Left kidney (tissue), 8 donors: ENCODE measurements at places on chromosomes 5 and 9.

- DNase-seq: no peak
These were observed 37.4 kb downstream of the CSNK1G3 start for GRCh38 chr5:123549256-123549904.

DNA sequence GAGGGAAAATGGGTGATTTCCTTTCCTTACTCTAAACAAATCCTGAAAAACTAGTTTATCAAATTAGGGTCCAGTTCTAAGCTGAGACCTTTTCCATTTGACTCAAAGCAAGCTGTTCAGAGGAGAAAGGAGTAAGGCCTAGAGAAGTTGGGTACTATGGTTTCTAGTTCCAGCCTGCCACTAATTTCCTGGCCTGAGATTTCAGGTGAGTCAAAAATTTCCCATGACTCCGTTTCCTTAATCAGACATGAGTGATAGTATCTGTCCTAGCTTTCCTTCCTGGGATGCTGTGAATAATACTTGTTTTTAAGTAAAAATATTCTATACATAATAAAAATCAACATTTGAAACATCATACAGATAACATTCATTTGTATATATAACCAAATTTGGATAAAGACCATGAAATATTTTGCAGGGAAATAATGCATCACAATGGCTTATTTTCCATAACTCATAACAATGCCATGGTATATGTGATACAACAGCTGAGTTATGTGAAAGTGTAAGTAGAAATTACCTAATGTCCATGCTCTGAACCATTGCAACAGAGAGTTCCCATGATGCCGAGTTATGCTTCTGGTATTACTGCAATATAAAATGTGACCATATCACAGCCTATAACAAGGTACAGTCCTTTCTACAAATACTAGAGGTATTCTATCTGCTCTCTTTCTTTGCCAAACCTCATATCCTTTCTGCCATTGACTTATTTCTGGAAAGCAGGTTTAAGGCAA is 142.7 kb downstream of the MLLT3 start:
- DNase-seq: no peak

DNA sequence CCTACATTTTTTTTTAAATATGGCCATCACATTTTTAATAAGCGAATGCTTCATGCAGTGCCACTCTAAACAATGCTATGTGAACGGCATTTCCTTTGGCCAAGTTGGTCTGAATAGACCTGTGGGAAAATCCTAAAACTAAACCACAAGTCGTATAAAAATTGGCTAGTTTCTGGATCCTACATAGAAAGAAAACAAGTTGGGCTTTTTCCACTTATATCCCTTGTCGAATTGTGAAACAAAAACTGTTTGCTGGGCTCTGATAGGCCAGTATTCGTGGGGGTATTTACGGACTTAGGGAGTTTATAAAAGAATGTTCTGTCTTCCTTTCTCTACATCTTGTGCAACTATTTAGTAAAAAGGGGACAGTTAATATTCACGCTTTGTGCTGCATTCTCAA is 153.1 kb upstream of the KLF9 start:
- no peak for DNase-seq

DNA sequence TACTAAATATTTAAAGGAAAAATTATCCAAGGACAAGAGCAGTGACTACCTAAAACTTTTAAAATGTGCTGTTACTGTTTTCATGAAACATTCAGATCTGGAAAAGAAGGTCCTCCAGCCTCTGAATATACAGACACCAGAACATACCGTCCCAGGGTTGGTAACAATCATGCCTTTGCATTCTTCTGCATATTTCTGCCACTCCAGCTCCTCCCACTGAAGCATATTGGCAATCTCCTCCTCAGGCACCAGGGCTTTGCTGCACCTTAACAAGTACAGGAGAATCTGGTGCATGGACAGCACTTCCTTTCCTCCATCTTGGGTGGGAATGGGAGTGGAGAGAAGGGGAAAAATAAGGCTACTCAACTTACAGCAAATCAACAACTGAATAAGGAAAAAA is 60.0 kb downstream of the DROSHA start:
- DNase-seq: no peak

GRCh38 chr5:37326536-37326935 is 44.4 kb downstream of the NUP155 start:
- no peak for DNase-seq
